ENCODE measurements at places on chromosomes 12 and 14.

DNA sequence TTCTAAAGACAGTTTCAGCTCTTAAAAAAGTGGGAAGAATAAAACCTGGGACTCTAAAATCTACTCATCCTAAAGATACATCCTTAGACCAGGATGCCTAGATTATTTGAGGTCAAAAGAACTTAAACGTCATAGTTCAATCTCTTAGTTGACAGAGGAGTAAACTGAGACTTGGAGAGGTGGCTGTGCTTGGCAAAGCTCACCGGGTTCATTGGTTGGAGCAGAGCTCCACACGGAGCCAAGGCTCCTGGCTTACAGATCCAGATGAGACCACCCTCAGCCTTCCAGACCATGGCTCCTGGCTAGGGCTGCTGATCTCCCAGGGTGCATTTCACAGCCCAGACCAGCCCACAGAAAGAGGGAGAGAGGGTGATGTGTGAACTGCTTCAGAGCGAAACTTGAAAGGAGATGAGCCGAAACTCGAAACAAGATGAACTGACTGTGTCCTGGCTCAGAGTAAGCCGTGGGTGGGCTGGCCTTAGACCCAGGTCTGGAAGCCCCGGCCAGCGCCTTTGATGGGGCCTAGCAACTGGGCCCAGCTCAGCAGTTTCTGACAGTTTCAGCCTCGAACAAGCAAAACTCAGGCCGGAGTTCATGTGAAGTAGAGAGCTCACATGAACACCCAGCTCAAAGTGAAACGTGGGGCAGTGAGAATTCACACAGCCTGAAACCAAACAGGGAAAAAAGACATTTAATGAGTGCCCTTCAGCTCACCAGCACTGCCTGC is 1044.8 kb downstream of the BCL11B start:
- no peak for DNase-seq

GRCh38 chr14:41699486-41699885 is 92.8 kb downstream of the LRFN5 start:
- DNase-seq = no peak

GRCh38 chr14:72480464-72481243 is 413.2 kb downstream of the DPF3 start:
- DNase-seq = peak; percentile 17

GRCh38 chr12:127822809-127823411 is 444.1 kb upstream of the TMEM132C start:
- no peak for DNase-seq

- DNase-seq = no peak
Observed at GRCh38 chr12:90939382-90939781, 15.6 kb downstream of the CCER1 start.

DNA sequence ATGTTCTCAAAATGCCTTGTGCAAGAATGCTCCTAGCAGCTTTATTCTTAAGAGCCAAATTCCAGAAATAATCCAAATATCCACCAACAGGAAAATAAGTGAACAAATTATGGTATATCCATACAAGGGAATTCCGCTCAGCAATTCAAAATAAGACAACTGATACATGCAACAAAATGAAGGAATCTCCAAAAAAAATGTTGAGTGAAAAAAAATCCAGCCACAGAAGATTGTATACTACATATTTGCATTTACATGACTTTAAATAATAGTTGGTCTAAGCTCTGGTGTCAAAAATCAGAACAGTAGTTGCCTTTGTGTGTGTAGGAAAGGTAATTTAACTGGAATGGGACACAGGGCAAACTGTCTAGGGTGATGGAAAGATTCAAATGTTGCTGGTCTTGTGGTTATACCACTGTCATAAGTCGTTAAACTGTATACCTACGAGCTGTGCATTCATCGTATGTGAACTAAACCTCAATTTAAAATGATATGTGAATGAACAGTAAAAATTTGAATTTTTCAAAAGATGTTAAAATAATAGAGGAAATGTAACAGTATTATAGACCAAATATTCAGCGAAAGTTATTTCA is 3.2 kb downstream of the CD69 start:
- no peak for DNase-seq

DNA sequence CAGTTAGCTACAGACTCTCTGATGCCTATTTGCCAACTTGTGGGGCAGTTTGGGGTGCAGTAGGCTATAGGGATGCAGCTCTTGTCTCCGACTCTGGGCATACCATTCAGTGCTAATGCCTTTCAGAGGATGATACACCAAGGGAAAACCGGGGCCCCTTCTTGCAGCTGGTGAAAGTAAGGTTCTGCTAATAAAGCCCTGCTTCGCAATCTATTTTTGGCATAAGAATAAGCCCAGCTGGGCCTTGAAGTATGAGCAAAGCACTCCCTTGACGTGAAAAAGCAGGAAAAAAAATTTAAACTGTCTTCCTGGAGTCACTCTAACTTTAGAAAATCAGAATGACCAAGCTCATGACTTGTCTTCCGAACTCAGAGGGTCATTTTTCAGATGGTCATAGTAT is 124.1 kb upstream of the RBM19 start:
- no peak for DNase-seq

DNA sequence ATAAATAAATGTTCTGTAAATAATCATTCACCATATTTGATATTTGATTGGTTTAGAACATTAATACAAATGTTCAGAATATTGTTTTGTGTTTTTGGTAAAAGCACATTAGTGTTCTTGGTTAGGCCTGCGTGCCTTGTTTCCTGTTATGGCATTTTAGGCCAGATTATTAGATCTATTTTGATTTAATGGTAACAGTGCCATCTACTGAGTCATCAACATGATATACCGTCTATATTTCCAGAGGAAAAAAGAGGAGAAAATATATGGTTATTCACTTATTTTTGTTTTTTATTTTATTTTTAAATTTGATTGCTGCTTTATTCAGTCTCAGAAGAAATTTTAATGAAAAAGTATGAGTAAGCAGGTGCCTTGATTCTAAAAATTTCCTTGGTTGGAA is 60.3 kb downstream of the GPHN start:
- DNase-seq = no peak

DNA sequence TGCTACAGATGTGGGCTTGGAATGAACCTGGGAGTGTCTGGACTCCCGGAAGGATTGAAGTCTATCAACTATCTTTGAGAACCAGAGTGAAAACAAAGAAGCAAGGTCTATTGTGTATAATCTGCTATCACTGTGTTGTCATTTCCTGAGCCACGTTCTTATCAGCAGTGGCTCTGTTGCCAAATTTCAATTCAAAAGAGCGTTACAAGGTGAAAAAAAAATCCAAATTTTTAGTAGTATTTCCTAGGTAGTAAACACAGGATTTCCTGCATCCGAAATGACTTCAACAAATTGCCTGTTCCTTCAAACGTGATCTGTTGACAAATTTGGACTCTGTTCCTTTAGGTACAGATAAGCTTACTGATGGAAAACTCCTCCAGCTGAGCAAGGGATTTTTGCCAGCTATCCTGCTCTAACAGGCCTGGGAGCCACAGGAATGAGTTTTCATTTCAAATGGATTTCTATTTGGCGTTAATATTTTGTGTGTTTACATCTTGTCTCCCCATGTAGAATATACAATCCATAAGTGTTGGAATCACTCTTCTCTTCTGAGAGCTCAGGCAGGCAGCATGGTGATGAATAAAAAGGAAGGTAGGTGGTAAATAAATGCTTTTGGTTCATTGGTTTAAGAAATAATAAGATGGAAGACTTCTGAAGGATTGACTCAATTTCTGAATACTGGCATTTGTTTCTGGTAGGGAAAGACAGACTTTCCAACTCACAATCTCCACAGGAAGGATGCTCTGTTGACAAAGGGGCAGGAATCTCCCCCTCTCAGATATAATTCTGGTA is 58.5 kb downstream of the GPR135 start:
- DNase-seq = no peak

DNA sequence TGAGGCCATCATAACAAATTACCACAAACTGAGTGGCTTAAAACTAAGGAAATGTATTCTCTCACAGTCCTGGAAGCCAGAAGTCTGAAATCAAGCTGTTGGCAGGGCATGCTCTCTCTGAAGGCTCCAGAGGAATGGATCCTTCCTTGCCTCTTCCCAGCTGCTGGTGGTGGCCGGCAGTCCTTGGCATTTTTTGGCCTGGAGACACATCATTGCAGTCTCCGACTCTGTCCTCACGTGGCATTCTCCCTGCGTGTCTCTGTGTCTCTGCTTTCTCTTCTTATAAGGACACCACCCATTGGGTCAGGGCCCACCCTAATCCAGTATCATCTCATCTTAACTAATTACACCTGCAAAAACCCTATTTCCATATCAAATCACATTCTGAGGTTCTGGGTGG is 206.1 kb downstream of the SLC41A2 start:
- no peak for DNase-seq

GRCh38 chr12:92502417-92503028 is 200.3 kb upstream of the PLEKHG7 start:
- DNase-seq = peak; percentile 59

DNA sequence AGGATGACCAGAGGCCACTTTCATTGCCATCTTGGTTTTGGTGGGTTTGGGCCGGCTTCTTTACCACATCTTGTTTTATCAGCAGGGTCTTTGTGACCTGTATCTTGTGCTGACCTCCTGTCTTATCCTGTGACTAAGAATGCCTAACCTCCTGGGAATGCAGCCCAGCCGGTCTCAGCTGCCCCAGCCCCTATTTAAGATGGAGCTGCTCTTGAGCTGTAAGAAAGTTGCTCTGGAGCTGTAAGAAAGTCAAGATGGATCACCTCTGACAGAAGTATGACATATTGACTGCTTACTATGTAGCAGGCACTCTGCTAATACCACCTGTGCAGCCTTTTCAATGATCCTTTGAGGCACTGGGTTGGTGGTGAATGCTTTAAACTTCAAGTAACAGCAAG is 52.1 kb downstream of the RIN3 start:
- DNase-seq = no peak

- DNase-seq = no peak
Observed at GRCh38 chr12:3684449-3685051, 68.4 kb downstream of the CRACR2A start.

GRCh38 chr12:5172886-5173285 is 129.2 kb downstream of the KCNA5 start:
- DNase-seq = no peak

- DNase-seq = no peak
Observed at GRCh38 chr14:96231056-96231455, 25.0 kb upstream of the BDKRB1 start.

GRCh38 chr14:25537846-25538455 is 488.0 kb upstream of the STXBP6 start:
- DNase-seq = no peak

DNA sequence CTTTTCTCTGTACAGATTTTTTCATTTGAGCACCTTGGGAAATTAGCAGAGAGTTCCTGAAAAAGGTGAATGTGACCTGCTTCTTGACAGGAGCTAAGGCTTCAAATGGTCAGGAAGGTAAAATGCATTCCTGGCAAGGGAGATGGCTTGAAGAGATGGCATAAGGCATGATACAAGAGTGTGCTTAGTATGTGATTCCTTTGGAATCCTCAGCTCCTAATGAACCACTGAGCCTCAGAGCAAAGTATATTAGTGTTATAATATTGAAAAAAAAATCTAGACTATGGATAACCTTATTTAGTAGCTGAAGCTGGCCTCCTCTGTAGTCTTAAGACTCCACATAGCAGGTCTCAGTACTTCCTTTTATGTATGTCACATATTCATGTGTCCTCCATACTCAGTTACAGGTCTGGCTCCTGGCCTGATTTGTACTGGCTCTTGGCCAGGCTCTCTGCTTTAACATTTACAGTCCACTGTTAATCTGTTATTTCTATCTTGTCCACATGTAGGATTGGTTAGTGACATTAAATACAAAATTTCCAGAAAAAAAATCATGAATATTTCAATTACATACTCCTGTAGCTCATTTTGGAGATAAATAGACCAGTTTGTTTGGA is 17.9 kb downstream of the TOGARAM1 start:
- no peak for DNase-seq

DNA sequence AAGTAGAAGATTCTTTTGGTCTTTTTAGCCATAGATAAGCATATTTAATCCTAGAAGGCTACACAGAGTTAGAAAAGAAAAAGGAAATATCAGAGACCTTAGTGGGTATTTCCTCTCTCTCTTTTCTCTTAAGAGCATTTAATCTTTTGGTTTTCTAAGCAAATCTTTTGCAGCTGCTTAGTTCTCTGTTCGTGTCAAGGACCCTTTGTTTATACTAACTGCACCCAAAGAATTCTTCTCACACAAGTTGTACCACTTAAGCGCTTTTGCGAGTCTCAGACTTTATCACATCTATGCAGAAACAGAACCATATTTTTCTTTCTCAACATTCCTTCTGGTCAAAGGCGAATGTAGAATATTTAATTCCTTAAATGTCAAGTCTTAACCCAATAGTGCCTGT is 17.9 kb upstream of the NID2 start:
- DNase-seq = no peak

DNA sequence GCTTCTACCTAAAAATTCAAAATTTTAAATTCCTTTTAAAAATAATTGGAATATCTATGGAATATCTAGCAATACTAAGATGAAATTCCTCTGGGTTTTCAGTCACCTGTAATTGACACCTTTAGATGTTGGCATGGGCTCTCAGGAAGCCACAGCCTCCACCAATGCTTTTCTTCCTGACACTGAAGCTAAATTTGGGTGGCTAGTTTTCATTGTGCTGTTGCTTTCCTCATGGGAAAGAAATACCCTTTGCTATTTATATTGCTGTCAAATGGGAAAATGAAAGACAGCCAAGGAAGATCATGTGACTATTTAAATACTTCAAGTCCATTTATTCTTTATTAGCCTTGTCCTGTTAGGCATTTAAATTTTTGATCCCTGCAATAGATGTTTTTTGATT is 313.0 kb downstream of the NAV3 start:
- DNase-seq = no peak

- DNase-seq = peak; percentile 18
Observed at GRCh38 chr12:113055594-113056380, 743 bp upstream of the DTX1 start.

DNA sequence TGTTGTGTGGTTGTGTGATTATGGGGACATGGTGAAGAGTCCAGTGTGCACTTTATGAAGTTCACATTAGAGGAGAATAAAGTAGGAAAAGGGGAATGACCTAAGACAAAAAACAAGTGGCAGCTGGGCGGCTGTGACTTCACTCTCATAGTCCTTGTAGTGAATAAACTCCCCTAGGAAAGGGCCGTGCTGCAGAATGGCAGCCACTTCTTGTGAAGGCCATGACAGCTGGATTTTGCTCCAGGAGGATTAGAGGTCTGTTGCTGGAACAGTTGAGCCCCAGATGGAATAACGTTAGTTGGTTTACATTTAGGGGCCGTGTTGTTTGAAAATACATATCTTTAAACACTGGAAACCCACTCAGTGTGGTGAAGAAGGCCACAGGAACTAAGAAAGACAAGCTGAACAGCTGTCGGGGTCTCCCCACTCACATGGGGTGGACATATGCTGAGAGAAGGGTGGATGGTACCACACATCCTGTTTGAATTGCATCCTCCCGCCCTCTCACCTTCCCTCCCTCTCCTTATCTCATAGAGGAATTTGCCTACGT is 276.9 kb downstream of the CACNA1C start:
- DNase-seq = no peak

DNA sequence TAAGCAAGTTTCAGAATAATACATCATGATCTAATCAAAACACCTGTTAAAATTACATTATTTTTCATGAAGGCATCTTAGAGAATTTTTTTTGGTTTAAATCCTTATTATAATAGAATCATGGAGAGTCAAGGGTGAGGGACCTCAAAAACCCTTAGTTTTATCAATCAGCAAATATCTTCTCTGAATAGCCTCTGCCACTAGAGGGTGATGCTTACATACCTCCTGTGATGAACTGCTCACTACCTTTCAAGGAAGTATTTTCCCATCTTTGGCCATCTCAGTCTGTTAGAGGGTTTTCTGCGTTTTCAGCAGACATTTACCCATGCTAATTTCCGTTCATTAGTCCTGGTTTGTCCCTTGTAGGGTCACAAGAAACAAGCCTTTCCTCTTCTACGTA is 200.2 kb downstream of the TRHDE start:
- DNase-seq = no peak

Data from B cell (primary cell).